ENCODE measurements at places on chromosomes 16 and 17.

GRCh38 chr17:11719203-11719602, 120.9 kb downstream of the DNAH9 start:
- no peak for DNase-seq

- DNase-seq, result no peak
These were observed 3.0 kb downstream of the C16orf86 start for GRCh38 chr16:67669499-67670101.

- no peak for DNase-seq
These were observed 88.4 kb downstream of the SOCS1 start for GRCh38 chr16:11167581-11167980.

DNA sequence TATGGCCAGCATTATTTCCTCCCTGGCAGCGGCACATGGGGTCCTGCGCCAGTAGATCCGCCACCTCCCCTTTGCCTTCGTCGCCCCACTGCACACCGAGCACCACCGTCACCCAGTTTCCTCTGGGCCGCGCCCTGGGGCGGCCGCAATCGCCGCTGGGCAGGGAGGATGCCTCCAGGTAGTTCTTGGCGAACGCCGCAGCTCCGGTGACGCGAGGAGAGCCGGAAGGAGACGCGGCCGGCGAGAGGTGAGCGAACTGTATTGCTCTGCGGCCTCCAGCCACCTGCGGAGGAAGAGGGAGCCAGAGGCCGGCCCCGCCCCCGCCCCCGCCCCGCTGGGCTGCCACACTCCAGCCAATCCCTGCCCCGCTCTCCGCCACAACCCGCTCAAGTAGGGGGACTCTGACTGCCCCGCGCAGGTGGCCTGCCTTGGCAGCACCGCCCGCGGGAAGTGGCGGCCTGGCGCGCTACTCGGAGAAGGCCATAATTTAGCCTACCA, 11.8 kb upstream of the SLFN13 start:
- peak; percentile 69 for DNase-seq

- DNase-seq, result no peak
These were observed 87.8 kb upstream of the NOL11 start for GRCh38 chr17:67629971-67630320.
